ENCODE measurements at places on chromosomes 4 and X.

GRCh38 chr4:18536428-18536827 lies 514.9 kb upstream of the LCORL start:
- DNase-seq, result no peak

GRCh38 chrX:100373673-100374072 lies 36.4 kb downstream of the PCDH19 start:
- no peak for DNase-seq

DNA sequence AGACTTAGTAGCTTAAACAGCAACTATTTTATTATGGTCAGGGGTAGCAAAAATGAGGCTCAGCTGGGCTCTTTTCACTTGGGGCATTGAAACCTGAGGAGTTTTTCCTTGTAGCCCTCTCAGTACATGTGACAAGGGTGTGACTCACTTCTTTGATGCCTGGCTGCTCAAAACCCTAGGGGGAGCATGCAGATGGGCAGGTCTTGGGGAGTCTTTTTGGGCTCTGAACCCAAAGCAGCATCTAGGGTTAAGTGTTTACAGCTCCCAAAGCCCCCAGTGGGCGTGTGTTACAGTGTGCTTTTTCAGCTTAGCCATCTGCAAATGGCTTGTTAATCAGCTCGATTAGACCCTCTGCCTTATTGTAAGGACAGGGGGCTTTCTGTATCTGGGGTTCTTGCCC lies 1752.7 kb downstream of the PCDH7 start:
- no peak for DNase-seq

DNA sequence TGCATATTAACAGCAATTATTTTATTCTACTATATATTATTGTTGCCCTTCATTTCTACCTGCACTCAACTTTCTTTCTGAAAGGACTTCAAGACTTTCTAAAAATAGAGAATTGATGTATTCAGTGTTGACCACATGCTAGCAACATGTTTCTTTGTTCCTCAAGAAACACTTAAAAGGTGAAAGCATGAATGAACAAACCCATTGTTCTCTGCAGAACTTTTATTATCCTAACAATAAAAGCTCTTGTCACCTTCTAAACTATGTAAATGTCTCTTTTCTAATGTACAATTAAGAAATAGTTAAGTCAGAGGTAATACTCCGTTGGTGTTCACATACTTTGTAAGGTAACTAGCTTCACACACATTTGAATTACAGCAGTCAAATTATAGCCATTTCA lies 638.7 kb downstream of the FSTL5 start:
- DNase-seq, result no peak

- DNase-seq, result peak; percentile 18
Observed at GRCh38 chrX:28188526-28188925, 207.3 kb upstream of the DCAF8L1 start.

GRCh38 chr4:150305995-150306394 lies 227.8 kb downstream of the DCLK2 start:
- peak; percentile 69 for DNase-seq

DNA sequence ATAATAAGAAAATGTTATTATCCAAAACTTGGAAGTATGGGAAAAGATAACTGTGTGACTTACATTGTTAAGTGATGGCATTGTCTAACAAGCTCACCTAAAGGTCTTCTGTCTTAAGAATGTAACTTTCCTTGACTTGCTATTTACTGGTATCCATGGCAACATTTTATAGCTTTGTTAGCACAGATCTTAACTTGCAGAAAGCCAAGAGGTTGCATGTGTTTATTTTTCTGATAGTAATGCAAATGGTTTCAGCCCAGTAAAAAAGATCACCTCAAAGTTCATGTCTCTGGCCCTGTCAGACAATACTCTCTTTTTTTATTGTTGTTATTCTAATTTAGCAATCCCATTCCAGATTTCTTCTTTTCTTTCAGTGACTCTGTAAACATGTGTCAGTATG lies 425.3 kb downstream of the SPRY1 start:
- DNase-seq, result peak; percentile 59

GRCh38 chr4:110867251-110867960 lies 244.5 kb upstream of the PITX2 start:
- DNase-seq, result no peak

- DNase-seq, result peak; percentile 4
Observed at GRCh38 chrX:133609166-133609565, 193.9 kb upstream of the GPC4 start.

DNA sequence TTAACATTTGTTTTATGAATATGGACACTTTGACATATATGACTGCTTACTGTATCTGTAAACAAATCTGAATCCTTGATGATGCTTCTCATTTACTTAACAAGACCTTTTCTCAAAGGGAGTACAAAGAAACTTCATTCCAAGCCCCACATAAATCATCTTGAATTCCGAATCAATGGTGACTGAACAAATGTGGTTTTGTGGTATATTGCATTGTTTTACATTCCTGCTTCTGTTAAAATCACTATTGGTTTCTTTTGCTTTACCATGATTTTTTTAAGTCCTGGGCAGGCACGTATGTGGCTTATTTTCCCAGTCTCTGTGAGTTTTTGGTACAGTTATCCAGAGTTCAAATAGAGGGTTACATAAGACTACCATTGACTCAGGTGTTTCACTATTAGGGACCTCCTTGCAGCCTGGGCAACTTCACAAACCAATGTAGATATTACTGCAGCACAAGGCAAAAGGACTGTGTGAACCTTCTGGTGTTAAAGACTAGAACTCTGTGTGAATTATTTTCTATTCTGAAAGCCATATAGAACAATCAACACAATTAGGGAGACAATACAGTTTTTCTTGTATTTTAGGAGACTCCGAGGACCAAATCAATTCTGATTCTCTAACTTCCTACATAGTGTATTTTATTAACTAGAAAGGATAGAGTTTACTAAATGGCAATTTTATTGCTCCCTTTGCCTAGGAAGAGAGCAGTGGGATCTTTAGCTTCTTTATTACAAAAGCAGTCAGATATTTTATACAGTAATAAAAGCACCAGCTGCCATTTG lies 196.4 kb downstream of the GALNTL6 start:
- DNase-seq, result peak; percentile 51

DNA sequence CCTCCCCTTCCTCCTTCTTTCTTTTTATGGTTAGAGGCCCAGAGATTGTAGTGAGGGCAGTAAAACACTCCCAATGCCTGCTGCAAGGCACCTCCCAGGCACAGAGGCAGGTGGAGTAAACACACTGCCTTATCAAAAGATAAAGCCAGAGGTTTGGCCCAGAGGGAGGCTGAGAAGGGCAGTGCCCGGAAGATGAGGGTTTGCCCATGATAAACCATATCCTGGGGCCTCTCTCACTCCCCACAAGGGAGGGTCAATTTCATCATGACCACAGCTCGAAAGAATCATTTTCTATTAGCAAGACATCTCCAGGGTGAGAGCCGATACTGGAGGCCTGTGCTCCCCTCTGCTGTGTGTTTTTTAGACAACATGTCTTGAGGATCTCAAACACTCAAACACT lies 98.5 kb upstream of the FAM9C start:
- no peak for DNase-seq

GRCh38 chrX:9492901-9493300 lies 28.0 kb downstream of the TBL1X start:
- DNase-seq, result no peak

DNA sequence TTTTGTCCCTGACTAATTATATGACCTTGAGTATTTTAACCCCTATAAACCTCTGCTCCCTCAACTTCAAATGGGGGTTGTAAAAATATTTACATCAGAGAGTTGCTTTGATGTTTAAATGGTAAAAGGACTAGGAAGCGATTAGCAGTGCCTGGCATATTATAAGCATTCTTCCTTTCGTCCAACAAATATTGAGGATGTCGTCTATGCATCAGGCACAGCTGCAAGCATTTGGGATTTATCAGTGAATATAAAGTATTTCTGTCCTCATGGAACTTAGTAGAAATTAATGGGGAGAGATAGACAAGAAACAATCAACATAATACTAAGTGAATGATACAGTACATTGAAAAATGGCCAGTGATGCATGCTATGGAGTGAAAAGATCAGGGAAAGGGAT lies 115.5 kb upstream of the EDNRA start:
- DNase-seq, result no peak

DNA sequence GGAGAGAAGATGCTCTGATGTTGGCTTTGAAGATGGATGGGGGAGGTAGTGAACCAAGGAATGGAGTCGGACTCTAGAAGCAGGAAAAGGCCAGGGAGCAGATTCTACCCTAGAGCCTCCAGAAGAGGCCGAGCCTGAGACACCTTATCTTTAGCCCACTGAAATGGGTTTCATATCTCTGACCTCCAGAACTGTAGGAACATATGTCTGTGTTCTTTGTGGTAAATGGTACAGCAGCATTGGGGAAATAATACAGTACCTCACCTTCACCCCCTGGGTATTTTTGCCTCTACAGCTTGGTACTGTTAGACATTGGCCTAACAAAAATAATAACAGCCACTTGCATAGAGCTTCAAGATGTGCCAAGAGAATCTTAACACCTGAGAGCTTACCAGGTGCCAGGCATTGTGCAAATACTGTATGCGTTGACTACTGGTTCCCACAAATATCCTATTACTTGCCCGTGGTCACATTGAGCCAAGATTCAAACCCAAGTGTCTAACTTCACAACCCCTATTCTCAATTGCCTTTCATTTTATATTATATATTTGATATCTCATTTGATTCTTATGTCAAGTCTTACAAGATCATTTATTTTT lies 57.0 kb upstream of the PGM2 start:
- no peak for DNase-seq

GRCh38 chr4:53924333-53925049 lies 139.9 kb downstream of the CHIC2 start:
- no peak for DNase-seq

GRCh38 chr4:121064482-121064881 lies 7.9 kb downstream of the NDNF start:
- no peak for DNase-seq

Measured in astrocyte of the hippocampus (primary cell).